Posterior vena cava (tissue), 2 donors: ENCODE measurements at places on chromosomes 1 and 21.

- no peak for DNase-seq
These were observed 154.0 kb downstream of the PSMG1 start for GRCh38 chr21:39029086-39029755.

DNA sequence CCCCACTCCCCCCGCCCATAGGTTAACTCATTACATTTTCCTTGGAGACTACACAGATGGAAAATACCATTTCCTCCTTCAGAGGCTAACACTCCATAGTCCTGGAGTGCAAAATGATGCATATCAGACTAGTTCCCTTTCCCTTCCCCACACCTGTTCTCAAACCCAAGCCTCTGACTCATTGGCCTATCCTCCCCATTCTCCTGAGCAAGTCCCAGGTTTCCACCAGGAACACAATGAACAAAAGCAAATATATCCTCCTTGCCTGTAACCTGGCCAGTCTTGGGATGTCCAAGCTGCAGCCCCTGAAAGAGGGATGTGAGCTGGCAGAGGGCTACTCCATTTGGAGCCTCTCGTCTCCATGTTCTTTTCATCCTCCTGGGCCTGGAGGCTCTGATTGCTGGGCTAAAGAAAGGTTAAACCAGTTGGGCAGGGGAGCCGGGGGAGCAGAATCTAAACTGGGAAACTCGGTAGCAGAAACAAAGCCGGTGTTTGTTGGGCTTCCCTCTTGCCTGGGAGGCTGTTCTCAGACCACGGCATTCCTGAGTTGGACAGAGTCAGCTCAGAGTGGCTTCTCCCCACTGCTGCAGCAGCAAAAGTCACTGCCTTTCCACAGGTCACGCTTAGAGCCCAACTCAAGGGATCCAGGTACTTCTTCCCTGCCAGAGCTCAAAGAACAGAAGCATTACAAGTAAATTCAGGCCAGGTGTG, 13.9 kb downstream of the SSR2 start:
- DNase-seq, result no peak

DNA sequence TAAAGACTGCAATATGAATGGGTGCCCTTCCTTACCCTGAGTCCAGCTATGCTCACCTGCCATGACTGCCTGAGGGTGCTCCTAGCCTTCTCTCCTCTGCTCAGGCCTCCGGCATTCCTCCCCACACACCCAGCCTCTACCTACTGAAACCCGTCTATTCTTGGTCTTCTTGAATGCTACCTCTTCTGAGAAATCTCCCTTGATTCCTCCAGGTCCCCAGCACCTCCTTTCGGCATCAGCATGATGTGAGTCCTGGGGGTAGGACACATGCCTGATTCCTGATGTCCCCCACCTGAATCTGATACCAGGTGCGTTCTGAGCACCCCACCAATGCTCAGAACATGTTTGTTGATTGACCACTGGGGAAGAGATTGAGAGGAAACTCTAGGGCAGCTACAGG, 8.6 kb downstream of the LDLRAD1 start:
- no peak for DNase-seq

GRCh38 chr1:97674517-97674916, 246.3 kb downstream of the DPYD start:
- DNase-seq, result no peak

DNA sequence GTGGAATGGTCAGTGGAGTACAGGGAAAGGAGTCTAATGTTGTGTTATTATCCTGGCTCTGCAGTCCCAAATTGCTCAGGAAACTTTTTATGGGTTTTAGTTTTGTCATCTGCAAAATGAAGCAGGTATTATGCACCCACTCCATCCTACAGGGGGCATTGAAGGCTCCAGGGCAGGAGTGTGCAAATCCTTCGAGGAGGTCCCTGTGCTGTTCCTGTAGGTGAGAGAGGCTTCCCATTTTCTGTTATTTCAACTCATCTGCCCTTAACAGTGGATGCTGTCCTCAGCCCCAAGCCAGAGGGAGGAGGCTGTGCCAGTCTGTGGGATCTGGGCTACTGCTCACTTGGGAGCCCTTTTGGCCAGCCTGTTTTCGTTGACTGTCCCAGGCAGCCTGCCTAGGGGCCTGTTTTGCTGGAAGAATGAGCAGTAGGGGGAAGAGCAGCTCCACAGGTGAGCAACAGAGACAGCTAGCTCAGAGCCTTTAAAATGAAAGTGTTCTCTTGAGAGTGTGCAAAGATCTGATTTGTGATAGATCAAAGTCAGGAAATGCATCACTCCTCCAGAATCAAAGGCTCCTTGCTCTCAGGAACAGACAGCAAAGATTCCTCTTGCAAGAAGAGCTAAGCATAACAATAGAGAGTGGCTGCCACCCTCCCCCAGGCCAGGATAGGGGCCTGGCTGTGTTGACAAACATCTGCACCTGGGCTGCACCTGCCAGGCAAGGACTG, 317.6 kb upstream of the PROX1 start:
- DNase-seq, result no peak

DNA sequence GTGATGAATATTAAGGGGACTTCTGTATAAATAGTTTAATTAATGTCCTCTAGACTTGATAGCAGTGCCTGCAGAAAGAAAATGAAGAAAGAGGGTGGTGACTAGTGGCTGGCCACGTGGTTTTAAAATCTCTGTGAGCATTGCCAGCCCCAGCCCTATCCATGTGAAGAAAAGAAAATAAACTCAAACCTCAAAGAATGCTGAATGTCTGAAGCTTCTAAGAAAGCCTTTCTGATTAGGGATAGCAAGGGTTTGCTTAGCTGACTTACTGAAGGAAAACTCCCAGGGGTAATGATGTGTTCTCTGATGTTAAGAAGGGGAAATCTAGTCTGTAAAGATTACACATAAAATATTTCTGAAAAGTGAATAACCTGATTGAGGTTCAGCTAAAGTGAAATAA, 31.8 kb downstream of the ADGRL2 start:
- DNase-seq, result peak; percentile 66

GRCh38 chr1:43558346-43558841, 27.7 kb downstream of the PTPRF start:
- DNase-seq, result peak; percentile 88

GRCh38 chr1:214540324-214540723, 11.1 kb downstream of the PTPN14 start:
- no peak for DNase-seq

GRCh38 chr1:26028490-26028980, 7.0 kb downstream of the EXTL1 start:
- no peak for DNase-seq

DNA sequence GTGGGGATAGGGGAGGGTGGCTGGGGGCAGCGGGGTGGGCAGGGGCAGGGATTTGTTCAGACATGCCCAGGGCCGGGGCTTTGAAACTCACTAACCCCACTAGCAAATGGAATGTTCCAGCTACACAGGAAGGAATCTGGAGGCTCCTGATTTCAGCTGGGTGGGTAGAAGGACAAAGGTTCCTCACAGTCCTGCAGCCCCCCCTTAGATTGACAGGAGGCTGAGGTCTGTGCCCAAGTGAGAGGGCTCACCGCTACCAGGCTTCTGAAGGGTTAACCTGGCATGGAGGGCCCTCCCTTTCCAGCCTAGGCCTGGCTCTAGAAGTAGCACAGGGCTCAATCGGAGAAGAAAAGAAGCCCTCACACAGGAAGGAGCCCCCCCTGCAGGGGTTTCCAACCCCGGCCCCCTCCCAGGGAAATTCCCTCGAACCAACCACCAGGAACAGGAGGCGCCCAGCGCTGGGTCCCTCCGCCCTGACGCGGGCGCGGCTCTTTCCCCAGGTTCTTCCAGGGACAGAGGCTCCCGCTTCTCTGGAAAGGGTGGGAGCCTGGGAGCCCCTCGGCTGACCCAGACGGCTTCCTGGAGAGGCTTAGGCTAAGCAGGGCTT, 3.3 kb downstream of the EPHA2 start:
- DNase-seq, result no peak

DNA sequence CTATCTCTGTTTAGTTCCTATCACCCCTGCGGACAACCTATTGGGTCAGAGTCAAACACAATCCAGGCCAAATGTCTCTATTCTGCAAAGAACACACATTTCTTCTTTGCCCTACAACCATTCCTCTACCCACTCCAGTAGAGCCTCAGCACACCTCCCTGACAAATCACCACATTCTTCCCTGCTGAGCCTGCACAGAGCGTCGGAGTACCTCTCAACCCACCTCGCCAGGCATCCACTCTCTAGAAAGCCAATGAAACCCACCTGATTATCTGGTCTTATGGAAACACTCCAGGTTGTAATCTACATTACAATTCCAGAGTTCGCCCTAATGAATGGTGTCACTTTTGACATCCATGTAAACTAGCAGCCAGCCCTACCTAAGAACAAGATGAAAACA, 47.1 kb downstream of the RGS5 start:
- DNase-seq, result no peak

GRCh38 chr1:236027104-236027503, 37.8 kb downstream of the NID1 start:
- no peak for DNase-seq

GRCh38 chr1:163196449-163196787, 6.3 kb downstream of the RGS5 start:
- DNase-seq, result no peak

- DNase-seq, result no peak
These were observed 40.2 kb downstream of the ECE1 start for GRCh38 chr1:21249940-21250493.

DNA sequence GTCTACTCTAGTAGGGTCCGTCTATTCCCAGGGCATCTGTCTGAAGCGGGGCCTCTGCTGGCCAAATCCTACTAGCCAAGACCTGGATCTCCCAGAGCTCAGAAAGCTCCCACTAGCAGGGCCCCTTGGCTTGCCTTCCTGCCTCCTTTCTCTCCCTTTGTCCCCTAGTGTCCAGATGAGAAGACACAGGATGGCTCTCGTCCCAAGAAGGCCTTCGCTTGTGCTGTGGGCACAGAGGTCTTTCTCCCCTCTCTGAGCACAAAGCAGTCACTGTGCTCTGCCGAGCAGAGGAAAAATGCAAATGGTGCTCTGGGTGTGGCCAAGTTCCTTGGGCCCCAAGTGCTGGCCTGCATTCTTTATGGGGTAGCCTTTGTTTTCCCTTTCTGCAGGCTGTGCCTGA, 13.0 kb upstream of the GPR137B start:
- DNase-seq, result no peak

DNA sequence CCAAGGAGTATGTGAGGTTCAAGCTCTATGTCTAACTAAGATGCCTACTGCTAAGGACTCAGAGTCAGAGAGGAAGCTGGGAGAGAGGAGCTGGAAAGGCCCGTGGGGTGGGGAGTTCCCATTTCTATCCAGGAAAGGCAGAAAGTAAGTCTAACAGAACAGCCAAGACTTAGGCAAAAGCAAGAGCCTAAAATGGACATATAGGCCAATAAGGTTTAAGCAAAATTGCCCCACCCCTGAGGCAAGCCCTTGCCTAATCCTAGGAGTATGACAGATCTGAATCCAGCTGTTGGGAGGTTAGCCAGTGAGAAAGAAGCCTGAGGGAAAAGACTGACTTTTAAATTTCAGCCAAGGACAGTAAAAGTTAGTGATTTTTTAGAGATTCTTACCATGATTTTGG, 1.6 kb upstream of the KLHDC9 start:
- DNase-seq, result no peak

DNA sequence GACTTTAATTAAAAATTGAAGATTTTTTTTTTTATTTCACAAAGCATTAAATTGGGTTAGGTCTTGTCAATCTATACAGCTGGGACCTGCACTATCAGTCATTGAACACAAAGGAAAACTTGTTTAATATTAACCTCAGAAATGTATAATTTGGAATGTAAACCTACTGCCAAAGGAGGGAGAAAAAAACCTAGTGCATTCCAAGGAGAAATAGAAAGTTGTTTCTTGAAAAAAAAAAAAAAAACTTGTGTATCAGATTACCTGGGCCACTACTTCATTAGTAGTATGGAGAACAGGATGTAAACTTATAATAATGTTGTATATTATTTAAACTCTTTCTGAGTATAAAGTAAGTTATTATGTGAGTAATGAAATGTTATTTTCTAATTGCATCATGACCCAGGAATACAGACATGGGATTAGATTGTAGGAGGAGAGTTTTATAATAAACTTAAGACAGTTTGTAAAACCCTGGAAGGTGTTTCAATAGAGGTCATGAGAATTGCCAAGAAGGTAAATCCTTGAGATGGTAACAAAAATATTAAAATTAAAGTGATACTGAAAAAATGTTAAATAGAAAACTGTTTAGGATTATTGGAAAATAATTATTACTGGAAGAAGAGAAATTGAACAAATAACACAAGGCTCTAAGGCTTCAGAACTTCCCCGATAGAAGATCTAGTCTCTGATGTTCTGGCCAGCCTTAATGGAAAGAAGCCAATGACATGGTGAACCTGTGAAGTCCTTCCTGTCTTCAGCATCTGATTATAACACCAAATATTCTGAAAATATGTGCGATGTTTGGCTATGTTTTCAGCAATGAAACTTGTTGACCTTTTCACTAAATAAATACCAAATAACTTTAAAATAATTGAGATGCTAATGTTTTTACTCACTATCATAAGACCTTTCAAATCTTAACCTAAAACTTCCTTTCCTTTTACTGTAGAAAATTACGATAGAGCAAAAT, 412.8 kb upstream of the LYPLAL1 start:
- no peak for DNase-seq

GRCh38 chr1:243968413-243968812, 82.7 kb upstream of the ZBTB18 start:
- no peak for DNase-seq

GRCh38 chr1:113451710-113452109, 61.4 kb downstream of the MAGI3 start:
- no peak for DNase-seq

DNA sequence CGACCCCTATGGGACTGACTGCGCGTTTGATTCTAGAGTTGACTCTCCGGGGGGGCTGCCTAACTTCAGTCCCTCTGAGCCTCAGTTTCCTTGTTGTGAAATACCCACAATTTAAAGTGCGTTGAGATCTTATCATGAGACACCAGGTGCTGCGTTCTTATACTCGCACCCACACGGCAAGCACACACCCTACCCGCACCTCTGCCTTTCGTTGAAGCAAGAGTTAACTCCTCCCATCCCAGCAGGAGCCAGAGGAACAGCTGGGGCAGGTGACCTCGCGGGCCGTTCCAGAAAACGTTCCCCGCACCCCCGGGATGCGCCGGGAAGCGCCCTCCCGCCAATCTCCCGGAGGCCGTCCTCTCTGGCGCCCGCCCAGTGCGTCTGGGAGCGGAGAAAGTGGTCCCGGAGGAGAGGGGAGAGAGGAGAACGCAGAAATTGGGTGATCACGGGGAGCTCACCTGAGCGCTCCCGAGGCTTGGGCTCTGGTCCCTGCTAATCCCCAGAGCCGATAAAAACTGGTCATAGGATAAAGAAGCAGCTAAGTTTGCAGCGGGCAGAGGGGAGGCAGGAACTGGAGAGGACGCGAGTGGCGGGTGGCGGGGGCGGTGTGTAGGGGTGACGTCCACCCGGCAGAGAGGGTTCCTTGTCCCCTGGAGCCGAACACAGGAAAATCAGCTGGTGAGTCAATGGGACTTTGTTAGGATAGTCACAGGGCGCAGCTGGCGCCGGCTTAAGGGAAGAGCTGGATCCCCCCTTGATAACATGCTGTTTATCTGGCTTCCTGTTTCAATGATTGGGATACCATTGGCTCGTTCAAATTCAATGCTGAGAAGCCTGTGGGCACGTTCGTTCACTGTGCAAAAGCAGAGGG, 869 bp downstream of the NAV1 start:
- peak; percentile 88 for DNase-seq

GRCh38 chr1:63368131-63368530, 704 bp downstream of the ALG6 start:
- no peak for DNase-seq
